ENCODE measurements at places on chromosomes 12 and 14.

- no peak for DNase-seq
These were observed 844.3 kb downstream of the GALC start for GRCh38 chr14:87148655-87149054.

DNA sequence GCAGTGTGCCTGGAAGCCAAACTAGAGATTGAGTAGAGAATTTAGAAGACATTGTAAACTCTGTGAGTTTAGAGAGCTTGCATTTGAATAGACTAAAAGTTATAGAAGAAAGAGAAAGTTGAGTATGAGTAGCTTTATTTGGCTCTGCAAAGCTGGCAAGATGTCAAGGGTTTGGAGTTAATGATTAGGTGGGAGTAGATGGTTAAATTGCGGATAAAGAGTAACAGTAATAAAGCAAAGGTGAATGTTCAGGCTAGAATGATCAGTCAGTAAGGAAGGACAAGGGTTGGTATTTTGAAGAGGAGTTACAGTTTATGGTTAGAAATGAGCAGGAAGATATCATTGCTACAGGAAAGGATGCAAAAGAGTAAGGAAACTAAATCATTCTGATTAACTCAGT, 5.2 kb downstream of the PPM1A start:
- no peak for DNase-seq

GRCh38 chr14:68172216-68172615, 352.6 kb downstream of the RAD51B start:
- DNase-seq = no peak

DNA sequence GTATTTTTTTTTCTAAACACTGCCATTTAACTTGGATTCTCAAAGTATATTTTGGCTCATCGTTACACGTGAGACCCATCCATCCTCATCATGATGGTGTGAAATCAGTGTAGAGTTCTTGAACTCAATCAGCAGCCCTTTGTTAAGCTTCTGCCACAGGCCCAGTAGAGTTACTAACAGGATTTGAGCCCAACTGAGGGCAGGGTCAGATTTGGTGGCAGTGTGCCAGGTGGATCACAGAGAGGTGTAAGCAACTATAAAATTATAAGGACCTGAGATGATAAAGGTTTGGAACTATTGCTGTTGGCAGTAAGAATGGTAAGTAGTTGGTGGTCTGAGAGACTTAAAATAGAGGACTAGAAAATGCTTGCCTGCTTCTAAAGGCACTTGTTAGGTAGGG, 72.8 kb downstream of the RASSF8 start:
- DNase-seq = no peak

DNA sequence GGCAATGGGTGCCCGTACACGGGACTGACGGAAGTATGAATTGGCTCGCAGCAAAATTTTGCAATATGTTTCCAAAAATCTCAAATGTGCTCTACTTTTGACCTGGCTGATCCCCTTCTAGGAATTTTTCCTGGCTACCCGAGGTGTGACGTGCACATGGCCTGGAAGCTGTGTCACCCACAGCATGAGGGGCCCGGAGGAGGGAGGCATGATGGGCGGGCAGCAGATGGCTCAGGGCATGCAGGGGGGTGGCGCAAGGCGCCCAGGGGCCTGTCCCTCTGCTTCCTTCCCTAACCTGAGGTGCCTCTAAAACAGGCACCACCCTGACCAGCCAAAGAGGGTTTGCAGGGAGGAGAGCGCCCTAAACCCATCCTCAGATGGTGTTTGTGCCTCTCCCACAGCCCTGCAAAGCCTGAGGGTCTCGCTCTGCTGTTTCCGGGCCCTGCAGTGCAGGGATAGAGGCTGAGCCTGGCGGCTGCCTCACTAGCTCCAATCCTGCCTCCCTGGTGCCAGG, 6.7 kb downstream of the GPR132 start:
- no peak for DNase-seq

GRCh38 chr12:31000751-31001150, 72.9 kb upstream of the DDX11 start:
- DNase-seq = no peak

DNA sequence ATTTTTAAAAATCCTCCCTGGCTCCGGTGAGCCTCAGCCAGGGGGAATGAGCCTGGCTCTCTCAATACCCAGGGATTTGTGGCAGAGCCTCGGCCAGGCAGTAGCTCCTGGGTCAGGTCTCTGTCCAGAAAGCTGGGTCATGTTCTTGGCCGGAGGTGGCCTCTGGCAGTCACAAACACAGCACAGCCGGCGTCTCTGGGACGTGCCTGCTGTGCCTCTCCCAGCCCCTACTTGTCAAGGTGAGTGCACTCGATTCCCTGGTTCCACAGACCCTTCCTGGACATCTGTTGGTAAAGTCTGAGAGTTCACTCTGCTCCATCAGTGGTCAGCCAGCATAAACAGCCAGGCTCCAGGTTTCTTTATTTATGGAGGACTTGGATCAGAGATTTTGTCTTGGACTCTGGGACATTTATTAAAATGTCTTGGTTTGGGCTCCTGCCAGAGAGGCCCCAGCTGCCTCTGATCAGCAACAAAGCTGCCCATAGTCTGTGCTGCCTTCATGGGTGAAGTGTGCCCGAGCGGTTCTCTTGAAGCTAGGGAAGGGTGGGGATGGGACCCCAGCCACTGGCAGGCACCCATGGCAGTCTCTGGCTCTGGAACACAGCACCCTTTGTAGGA, 56.7 kb downstream of the DGLUCY start:
- no peak for DNase-seq

- DNase-seq = no peak
These were observed 668 bp downstream of the APPL2 start for GRCh38 chr12:105235281-105235731.

- no peak for DNase-seq
These were observed 18.1 kb upstream of the TIGAR start for GRCh38 chr12:4302881-4303280.

GRCh38 chr14:46581036-46581671, 70.4 kb downstream of the RPL10L start:
- DNase-seq = no peak

- DNase-seq = no peak
These were observed 41.8 kb upstream of the HIF1A start for GRCh38 chr14:61653507-61653906.

- no peak for DNase-seq
These were observed 126.8 kb downstream of the SAMD4A start for GRCh38 chr14:54693761-54694160.

- no peak for DNase-seq
These were observed 295.9 kb downstream of the FOXG1 start for GRCh38 chr14:29062466-29062865.

- no peak for DNase-seq
These were observed 56.5 kb downstream of the CPM start for GRCh38 chr12:68876461-68876860.

GRCh38 chr14:59337141-59337611, 128.0 kb downstream of the GPR135 start:
- peak; percentile 61 for DNase-seq

DNA sequence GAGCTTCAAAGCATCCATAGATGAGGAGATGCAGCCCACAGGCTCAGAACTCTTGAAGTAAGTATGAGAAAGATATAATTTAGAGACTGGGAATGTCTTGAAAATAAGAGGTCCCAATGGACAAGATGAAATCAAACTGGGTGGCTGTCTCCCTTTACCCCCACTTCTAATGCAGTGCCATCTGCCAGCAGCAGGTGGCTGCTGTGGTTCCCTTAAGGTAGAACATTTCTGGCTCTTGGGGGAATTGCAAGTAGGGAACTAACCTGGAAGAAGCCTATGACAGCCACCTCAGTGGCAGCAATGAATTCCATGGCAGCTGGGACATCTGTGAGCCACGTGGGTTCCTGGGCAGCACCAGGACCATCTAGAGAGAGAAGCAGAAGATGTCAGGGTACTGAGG, 648 bp downstream of the ERP27 start:
- DNase-seq = no peak

DNA sequence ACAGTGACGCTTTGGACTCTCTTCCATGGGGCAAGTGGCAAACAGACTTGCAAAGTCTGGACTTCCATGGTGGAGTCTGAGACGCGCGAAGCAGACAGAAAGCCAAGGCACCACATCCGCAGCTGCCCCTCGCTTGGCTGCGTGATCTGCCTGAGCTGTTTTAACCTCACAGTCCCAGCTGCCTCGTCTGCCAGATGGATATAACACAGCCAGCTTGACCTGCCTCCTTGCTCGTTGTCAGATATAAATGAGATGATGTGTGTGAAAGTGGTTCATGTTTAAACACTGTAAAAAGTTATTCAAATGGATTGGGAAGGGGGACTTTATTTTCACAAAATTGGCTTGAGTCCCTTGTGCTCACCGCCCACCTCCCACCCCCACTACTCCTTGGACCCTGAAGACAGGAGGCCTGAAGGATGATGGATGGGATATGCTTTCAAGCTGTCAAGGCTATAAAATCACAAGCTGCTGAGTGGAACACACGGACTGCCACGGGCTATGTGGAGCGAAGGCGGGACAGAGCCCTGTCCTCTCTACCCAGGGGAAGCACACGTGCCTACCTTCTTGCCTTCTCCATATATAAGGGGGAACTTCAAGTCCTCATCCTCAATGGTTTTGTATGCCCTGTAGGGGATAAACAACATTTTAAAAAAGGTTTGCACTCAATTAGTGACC, 226.9 kb downstream of the MON2 start:
- DNase-seq = no peak

DNA sequence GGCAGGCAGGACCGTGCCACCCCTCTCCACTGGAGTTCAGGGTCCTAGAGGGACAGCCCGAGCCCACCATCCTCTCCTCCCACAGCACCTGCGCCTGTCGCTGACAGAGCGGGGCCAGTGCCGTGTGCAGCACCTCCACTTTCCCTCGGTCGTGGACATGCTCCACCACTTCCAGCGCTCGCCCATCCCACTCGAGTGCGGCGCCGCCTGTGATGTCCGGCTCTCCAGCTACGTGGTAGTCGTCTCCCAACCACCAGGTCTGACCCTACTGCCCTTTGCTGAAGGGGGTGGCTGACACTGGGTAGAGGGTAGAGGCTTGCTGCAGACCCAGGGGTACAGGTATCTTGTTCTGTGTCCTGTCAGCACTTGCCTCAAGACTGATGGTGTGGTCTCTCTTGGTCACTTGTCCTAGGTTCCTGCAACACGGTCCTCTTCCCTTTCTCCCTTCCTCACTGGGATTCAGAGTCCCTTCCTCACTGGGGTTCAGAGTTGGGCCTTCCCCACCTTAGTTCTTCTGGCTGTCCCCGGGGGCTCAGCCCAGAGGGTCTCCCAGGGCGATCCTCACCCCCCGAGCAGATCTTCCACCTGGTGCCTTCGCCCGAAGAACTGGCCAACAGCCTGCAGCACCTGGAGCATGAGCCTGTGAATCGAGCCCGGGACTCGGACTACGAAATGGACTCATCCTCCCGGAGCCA, 42.0 kb downstream of the SH2B3 start:
- DNase-seq = no peak

GRCh38 chr14:72892879-72893635, 844 bp downstream of the DPF3 start:
- no peak for DNase-seq

- DNase-seq = no peak
These were observed 73.1 kb downstream of the DAD1 start for GRCh38 chr14:22515929-22516328.
